Left kidney (tissue), 8 donors: ENCODE measurements at places on chromosomes 3 and 15.

DNA sequence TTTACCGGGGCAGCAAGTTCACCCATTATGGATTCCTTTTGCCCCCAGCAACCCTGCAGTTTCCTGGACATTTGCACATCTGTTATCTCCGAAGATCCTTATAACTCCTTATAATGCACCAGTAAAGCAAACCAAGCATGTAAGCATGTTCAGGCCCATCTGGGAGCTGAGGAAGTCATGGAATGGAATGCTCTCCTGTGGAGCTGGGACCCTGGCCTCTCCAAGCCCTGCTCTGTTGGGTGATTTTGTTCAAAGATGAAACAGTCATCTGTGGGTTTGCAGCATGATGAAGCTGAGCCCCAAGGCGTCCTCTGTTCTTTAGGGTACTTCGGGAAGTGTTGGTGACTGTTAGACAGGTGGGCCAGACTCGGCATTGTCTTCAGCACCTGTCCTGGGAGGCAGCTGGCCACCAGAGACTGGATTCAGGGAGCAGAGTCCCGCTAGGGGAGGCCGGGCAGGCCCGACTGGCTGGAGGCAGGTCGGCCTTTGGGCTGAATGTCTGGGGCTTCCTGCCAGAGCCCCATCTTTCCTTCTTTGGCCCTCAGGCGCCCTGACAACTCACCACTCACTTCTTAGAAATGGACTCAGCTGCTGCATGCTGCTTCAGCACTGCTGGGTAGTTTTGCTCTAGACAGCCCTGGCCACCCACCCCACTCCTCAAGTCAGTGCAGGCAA, 3.9 kb downstream of the DNAH1 start:
- no peak for DNase-seq

GRCh38 chr3:11689749-11690148, 46.0 kb upstream of the VGLL4 start:
- DNase-seq, result no peak

GRCh38 chr15:95864467-95864886, 466.0 kb upstream of the NR2F2 start:
- no peak for DNase-seq

DNA sequence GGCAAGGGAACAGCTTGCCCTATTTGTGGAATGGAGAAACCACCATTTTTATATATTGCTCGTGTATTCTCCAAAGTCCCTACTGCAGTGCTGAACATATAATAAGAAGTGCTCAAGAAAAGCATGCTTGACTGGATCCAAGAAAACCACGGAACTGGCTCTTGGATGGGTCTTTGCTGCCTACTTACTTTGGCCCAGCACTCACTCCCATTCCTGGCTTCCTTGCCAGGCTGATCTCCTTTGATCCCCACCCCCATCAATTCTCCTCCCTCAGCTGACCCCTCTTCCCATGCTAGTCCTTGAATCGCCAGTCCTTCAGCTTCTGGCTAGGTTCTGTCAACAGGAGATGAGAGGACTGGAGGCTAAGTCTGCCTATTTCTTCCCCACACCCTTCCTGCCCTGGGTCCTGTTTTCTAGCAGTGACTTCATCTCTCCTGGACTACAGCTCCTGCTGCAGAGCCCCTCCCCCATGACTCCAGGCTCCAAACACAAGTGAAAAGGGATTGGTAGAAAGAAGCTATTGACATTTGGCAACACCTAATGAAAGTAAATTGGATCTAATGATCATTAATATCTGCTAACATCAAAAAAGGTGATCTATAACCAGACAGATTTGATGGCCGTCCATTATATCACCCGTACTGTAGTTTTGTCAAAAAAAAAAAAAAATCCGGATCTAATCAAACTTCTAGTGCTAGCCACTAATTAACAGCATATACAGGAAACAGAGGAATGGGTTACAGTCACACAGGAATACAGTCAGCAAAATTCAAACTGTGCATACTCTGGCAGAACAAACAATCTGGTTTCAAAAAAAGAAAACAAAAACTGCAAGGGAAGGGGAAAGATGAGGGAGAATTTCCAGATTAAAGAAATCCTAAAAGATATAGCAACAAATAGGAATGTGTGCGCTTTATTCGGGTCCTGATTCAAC, 7.8 kb downstream of the FAM240A start:
- no peak for DNase-seq

GRCh38 chr3:181075098-181075497, 85.6 kb upstream of the DNAJC19 start:
- DNase-seq, result no peak

DNA sequence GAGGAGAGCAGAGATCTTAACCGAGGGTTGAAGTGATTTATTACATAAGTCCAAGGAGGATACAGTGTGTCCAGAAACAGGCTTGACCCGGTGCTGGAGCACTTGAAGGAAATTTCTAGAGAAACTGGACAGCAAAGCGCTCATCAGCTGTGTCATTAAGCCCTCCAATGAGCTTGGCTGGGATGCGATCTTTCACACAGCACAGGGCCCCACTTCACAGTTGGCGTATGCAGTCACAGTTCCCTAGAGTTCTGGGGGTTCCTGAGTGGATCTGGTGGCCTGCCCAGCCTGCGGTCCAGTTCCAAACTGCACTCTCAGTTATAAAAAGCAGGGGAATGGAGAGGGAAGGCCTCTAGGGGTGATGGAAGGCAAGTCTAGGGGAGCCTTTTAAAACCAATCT, 13.6 kb downstream of the ST8SIA2 start:
- no peak for DNase-seq

GRCh38 chr3:153319705-153320554, 157.9 kb downstream of the RAP2B start:
- DNase-seq, result no peak

DNA sequence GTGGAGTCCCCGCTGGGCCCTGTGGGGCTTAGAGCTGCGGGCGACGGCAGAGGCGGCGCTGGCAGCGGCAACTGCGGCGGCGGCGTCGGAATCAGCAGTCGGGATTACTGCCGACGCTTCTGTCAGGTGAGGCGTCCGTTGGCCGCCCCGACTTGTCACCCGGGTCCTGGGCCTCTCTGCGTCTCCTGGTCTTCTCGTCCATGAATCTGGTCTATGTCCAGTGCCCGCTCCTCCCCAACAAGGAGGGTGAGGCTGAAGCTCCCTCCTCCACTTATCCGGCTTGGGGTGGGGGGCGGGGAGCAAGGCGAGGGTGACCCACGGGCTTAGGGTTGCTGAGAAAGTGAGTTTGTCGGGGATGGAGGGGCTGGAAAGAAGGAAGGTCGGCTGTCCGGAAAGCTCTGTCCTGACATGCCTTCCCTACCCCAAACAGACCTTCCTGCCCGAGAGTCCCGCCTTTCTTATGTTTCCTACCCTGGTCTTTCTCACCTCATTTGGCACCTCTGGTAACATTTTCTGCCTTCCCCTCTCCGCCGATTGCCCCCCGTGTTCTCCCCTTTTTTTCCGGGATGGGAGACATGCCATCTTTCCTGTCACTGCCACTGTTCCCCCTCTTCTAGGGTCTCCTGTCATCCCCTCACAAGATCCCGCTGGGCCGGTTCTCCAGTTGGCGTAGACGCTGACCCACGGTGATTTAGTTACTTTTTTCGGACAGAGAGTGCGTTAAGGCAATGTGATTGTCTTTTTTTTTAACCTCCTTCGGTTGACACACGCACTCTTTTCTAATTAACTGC, 520 bp downstream of the ZNF654 start:
- DNase-seq, result peak; percentile 25

DNA sequence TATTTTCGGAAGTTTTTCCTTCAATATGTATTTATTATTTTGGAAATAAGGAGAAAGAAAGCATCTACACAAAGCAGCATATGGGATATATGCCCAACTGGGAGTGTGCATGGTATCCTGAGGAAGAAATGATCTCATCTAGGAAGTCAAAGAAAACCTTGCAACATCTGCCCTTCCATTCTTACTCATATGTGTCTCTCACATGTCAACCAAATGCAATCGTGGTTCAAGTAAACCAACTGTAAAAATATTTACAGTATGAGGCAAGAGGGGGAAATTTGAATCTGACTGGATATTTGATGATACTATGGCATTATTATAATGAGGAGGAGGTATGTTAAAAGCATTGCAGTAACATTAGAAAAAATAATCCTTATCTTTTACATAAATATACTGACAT, 3.2 kb upstream of the SCG3 start:
- DNase-seq, result no peak

DNA sequence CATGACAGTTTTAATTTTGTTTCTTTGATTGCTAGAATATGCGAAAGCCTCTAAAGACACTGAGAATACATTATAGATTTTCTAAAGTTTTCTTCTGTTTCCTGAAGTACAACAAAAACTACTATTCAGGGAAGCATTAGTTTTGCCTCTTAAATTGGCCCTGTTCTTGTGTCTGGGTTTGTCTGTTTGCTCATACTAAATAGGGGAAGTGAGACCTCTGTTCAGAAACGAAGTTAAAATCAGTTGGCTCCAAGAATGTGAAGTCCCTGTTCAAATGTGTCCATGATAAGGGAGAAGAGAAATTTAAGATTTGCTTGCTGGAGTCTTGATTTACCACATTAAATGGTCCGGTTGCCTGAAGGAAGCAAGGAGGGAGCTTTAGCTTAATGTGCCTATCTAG, 327.3 kb upstream of the GBE1 start:
- no peak for DNase-seq

- peak; percentile 100 for DNase-seq
These were observed 345 bp upstream of the CDV3 start for GRCh38 chr3:133573054-133573628.

DNA sequence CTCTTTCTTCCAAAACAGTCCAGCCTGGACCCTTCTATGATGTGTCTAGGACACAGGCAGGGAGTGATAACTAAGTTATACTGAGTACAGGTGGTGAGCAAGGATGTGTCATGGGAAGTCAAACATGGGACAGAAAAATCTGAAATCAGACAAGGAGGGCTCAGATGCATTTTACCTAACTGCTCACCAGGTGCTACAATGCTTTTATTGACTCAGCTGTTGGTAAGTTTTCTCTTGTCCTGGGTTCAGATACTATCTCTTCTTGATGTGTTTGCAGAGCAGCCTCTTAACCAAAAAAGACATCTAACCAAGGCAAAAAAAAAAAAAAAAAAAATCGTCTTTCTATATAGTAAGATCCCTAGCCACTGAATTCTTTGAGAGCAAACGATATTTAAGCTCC, 378.6 kb downstream of the VPS13C start:
- no peak for DNase-seq

- no peak for DNase-seq
These were observed 44.1 kb upstream of the ARL6 start for GRCh38 chr3:97720417-97720816.

DNA sequence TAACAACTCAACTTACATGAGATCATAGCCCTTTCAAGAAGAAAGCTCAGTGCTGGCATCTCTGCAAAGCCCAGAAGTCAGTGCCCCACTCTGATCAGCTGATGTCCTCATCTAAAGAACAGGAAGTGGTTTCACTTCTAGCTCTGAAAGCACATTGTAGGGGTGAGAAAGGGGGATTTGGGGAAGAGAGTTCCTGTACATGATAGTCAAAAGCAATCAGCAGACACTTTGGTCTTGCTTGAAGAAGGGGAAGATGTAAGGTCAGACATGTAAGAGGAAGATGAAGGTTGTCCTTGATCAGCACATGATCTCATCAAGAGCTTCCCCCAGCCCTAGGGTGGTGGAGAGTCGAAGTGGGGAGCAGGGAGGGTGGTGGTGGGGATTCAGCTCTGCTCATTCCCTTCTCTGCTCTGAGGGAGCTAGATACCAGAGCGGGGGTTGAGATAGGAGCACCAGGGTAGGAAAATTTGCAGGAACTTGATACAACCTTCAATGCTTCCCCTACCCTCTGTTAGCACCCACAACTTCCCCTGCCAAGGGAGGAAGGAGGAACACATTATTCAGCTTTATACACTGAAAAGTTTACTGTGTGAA, 76.4 kb upstream of the ETV5 start:
- no peak for DNase-seq

GRCh38 chr3:138987181-138987580, 18.9 kb downstream of the PRR23A start:
- DNase-seq, result no peak

DNA sequence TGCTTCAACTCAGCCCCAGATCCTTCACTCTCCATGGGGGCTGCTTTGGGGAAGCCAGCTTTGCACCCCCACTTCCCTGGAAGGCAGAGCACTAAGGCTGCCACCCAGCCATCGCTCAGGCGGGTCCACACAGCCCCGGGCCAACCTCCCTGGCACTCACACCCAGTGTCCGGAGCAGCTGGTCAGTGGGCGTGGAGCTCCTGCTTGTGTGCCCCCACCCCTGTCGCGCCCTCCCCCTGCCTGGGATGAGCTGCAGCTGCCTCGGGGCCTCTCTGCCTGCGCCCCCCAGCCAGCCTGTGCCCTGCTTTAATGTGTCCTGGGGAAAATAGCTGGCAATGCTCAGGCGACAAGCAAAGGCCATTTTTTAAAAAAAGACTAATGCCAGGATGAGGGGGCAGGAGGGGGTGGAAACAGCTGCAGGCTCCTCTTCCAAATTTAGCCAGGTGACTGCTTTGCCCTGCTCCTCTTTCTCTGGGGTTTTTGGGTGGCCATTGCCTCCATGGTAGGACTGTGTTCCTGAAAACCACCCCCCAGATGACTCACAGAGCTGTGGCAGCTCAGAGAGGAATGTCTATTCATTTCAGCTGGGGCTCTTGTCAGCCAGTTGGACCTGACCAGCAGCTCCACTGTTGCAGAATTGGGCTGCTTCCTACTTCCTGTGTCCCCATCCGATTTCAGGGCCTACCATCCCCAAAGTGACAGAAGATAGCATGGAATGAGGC, 65.0 kb downstream of the CEMIP start:
- no peak for DNase-seq

GRCh38 chr15:48389691-48390143, 58.5 kb downstream of the DUT start:
- DNase-seq, result no peak

DNA sequence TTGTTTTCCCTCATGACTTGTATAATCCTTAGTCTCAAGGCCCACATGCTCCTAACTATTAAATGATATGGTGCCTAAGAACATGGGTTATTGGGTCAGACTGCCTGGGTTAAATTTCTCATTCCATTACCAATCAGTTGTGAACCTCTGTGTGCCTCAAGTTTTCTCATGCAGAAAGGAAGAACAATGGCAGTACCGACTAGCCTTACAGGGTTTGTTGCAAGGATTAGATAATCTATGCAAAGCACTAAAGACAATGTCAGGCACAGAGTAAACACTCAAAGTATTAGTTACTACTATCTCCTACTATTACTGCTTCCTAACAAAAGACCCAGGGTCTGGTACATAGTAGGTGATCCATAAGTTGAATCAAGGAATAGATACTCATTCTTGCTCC, 12.2 kb downstream of the ADPGK start:
- DNase-seq, result no peak
